Stimulated activated CD8-positive, alpha-beta memory T cell treated with anti-CD3 and anti-CD28 coated beads, Interleukin-12 subunit alpha, Interleukin-12 subunit beta, amount 100 ng/mL, for 1 hour (primary cell): ENCODE measurements at places on chromosomes 11 and 22.

GRCh38 chr22:20299746-20300136, 20.1 kb downstream of the DGCR6L start:
- no peak for DNase-seq

DNA sequence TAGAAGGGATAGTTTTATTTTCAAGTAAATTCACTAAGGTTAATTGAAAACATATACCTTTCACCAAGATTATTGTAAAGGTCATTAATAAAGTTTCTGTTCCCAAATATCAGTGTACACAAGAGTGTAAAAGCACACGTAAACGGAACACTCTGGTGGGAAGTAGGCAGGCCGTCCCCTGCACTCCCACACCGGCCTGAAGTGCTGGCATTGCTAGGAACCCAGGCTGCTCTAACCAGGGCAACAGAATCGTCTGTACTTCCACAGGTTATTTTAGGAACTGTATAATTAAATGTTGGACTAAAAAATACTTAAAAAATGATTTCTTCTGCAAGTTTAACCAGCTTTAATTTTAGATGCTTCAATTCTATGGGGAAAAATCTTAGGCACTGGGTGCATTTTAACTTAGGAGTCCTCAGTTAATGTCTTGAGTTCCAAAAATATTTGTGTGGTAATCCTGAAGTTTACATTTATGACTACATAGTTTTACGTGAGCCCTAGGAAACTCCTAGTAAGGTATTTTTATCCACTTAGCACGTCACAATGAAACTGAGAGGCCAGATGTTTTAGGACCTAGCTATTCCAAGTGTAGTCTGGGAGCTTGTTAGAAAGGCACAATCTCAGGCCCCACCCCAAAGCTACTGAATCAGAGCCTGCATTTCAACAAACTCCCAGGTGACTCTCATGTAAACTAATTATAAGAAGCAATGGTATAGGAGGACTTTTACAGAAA, 31.2 kb downstream of the KMT5B start:
- no peak for DNase-seq

DNA sequence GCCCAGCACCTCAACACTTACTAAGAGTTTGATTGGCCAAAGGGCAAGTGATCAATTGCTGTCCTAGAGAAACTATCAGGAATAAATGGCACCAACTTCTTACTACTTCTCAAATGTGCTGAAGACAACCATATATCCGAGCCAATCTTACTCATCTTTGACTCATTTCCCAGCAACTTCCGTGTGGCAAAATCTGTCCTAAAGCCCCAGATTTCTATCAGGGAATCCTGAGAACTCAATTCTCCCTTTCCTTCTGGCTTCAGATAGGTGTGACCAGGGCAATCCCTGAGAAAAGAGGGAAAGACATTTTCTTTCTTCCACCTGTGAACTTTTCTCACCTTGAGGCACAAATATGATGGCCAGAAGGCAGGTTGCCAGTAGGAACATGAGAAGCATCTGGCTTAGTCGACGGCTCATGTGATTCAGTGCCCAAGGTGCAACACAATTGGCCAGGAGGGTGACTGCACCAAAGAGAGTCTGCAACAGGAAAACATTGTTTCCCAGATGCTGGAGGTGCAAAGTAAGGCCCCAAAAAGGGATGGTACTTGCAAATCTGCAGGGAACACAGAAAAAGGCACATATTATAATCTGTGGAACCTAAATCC, 21.8 kb upstream of the SLC22A24 start:
- no peak for DNase-seq

- DNase-seq, result no peak
Measured at GRCh38 chr11:44775985-44776446, 49.3 kb downstream of the TSPAN18 start.

- no peak for DNase-seq
Measured at GRCh38 chr22:27149921-27150543, 492.6 kb downstream of the MIAT start.

GRCh38 chr11:120635136-120635810, 123.7 kb downstream of the GRIK4 start:
- DNase-seq, result no peak

GRCh38 chr11:32500001-32500400, 64.7 kb upstream of the WT1 start:
- DNase-seq, result no peak

DNA sequence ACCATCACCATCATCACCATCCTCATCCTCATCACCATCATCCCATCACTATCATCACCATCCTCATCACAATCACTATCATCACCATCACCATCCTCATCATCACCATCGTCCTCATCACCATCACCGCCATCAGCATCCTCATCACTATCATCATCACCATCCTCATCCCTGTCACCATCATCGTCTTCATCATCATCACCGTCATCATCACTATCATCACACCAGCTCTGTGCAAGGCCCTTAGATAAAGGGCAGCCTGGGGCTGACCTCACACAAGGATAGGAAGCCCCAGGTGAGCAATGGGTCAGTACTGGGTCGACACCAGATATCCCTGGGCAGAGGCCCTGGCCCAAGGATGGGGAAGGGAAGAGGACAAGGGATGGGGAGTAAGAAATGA, 16.1 kb downstream of the RTN4R start:
- DNase-seq, result no peak

DNA sequence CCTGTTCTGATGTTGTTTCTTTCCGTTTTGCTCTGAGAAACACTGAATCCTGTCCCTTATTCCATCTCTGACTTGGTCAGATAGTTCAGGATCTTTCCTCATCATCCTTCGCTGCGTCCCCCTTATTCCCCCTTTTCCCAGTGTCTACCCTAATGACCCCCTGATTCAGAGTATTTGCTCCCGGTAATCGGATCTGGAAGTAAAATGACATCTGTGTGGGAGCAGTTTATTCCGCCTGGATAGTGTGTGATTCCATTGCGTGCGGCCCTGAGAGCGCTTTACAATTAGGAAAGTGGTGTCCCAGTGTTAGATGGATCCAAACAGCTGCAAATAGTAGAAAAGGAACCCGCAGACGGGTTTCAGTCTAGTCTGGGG, 606 bp downstream of the DRG1 start:
- DNase-seq, result no peak

- DNase-seq, result no peak
Measured at GRCh38 chr11:67290801-67291200, 1.7 kb downstream of the ANKRD13D start.

- no peak for DNase-seq
Measured at GRCh38 chr11:69773626-69774353, 1.4 kb downstream of the FGF4 start.

- DNase-seq, result no peak
Measured at GRCh38 chr11:26675233-26675928, 46.5 kb downstream of the SLC5A12 start.

- no peak for DNase-seq
Measured at GRCh38 chr11:76685237-76685636, 14.7 kb upstream of the LRRC32 start.

DNA sequence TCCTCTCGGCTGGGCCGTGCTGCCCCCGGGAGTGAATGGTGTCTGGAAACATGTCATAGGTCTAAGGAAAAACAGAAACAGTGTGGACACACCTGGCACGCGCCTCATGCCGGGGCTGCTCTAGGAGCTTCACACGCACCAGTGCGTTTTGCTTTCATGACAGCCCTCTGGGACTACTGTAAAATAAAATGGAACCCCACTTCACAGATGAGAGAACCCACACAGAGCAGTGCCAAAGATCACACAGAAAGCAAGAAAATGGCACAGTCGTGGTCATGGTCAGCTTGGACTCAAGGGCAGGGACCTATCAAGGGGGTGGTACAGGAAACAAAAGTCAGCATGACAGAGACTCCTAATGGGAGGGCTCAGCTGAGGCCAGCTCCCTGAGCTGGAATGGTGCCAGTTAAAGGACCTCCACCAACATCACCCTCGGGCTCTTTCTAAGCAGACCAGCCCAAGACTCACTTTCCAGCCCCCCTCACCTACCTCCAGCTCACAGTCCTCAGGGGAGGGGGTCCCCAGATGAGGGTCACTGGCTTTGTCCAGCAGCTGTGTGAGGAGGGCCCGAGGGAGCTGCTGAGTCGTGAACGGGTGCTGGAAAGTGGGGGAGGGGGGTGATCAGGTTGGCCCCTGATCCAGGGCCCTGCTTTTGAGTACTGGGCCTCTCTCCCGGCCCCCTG, 3.3 kb downstream of the MAP4K2 start:
- no peak for DNase-seq

DNA sequence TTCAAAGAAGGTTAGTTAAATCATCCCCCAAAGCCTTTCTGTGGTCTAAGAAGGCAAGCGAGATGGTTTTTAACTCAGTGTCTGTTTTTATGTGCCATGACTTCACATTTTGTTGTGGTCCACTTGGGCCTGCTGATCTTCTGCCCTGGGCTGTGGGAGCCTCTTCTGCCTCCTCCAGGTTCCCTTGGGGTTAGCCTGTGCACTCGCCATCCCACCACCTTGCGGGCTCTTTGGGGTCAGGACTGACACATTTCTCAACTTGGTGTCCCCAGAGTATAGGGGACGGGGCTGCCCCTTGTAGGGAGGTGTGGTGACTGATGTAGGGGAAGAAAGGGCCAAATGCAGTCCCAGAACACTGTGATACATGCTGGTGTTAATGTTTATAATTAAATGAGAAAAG, 207.0 kb downstream of the TBC1D22A start:
- no peak for DNase-seq

- DNase-seq, result no peak
Measured at GRCh38 chr11:45662096-45662664, 3.2 kb downstream of the CHST1 start.

DNA sequence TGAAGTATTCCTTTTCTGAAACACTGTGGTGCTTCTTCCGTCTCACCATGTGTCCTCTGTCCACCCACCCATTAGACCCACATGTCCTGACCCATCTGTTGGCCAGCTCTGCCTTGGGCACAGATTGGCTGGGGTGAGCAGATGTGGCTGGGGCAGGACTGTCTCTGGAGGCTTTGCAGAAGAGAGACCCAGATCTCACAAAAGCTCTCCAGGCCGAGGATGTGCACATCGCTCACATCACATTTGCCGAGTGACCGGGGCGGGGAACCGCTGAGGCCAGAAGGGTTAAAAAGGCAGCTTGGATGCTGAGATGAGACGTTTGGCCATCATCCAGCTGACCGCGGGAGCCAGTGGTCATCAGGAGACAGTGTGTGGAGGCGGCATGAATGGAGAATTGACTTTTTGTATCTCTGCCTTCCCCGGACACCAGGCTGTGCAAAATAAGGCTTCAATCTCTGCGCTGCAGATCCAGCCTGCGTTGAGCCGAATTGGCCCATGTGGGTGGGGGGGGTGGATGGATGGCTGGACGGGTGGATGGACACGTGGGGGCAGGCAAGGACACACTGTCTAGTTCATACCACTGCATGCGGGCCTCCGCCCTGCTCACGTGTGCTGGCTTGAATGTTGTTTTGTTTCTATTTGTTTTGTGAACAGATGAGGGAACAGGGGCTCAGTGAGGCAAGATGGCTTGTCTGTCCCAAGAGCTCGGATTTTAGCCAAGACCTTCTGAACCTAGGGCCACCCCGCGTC, 6.1 kb downstream of the IFITM10 start:
- no peak for DNase-seq

GRCh38 chr22:22155146-22155545, 89.4 kb upstream of the VPREB1 start:
- no peak for DNase-seq

GRCh38 chr11:134652586-134653255, 240.7 kb upstream of the B3GAT1 start:
- DNase-seq, result no peak

DNA sequence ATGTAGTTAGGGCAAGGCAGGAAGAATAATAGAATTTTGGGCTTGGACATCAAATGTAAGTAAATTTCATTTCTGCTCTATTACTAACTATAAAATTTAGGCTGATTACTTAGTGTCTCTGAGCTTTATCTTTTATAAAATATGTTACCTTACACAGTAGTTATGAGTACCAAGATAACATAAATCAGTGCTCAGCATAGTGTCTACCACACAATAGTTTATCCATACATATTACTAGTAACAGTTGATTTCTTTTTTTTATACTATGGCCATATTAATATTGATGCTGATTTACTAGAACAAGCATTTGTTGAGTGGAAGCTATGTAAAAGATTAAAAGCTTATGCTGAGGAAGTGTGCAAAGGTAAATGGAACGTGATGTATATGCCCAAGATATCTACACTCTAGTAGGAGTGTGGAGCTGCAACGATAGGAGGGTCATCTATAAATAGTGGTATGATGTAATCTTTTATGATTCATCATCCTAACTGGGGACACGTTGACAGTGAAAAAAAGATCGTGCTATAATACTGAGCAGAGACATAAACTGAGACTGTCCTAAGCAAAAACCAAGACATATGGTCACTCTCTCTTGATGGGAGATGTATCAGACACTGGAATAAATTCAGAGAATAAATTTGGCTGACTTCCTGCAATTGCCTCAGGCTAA, 8.7 kb upstream of the SLC5A12 start:
- DNase-seq, result no peak

DNA sequence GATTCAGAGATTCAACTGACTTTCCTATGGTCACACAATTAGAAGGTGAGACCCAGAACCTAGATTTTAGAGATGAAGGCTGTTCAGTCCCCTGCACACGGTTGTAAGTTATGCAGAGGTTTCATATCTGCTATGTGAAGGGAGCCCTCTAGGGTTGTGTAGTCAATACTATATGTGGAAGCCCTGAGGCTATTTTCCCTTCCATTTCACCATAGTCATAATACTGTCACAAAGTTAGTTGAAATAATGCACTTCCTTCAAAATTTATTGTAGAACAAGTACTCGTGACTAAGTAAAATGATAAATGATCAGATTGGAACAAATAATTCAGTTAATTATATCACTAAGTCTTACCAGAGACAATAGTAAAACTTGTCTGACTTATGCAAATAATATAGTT, 48.8 kb downstream of the ENDOD1 start:
- DNase-seq, result no peak
